ENCODE measurements at places on chromosomes 4 and X.

GRCh38 chrX:77742788-77743476, 43.1 kb downstream of the ATRX start:
- no peak for DNase-seq
- peaks cover 12% of the 10 kb centered on the region for H3K4me1 ChIP-seq
- no peak overlapping the region for H3K27ac ChIP-seq
- no peaks in the 10 kb centered on the region for H3K36me3 ChIP-seq
- no peak overlapping the region for H3K4me3 ChIP-seq
- no peaks in the 10 kb centered on the region for H3K27me3 ChIP-seq

DNA sequence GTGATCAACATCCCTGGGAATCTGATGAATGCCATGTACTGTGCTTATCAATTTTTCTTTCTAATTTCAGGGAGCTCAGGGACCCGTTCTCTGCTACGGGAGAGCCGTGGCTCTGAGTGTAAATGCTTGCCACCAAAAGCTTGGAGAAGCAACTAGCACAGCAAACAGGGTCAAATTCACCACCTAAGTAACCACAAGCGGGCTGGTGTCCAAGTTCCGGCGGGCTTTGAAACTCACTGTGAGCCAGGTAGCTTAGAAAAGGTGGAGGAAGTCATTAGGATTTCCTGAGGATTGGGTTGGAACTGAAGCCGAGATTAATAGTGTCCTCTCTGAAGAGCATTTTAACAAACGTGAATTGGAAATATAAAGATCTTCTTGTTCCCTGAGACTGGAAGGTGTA, 87.2 kb downstream of the CLDN34 start:
- no peak overlapping the region for H3K27ac ChIP-seq
- H3K36me3 ChIP-seq = no peaks in the 10 kb centered on the region
- no peak overlapping the region for H3K4me3 ChIP-seq
- no peak for DNase-seq
- no peaks in the 10 kb centered on the region for H3K4me1 ChIP-seq
- H3K27me3 ChIP-seq = no peaks in the 10 kb centered on the region

DNA sequence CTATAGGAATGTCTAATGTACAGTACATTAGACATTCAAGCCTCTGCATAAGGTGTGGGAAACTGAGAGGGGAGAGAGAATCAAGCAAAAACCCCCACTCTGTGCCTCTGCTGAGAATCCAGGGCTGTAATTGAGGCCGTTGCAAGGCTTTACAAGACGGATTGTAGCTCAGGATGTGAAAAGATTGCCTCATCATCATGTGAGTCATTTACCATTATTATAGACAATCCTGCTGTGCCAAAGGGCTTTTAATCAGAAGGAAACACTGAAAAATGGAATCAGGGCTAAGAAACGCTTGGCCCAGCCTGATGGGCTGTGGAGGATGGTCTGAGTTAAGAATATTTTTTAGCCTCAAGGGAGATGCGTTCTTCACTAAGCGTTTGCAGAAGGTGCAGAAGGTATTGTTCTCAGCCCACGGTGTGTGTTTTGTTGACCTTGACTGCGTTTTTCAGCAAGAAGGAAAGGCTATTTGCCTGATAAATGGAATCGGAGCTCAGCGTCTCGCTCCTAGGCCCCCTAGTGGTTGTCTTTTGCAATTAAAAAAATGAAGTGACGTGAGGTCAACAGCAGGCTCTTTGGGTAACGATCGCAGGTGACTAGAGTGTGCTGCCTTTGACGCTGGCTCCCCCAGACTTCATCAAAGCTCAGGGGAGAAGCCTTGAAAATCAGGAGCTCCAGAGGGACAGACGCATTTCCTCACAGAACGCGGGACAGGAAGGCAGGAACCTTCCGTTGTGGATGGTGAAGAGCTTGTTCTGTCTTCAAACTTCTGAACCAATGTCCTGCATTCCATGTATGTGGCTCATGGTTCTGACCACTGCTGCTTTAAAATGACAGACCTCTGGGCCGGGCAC, 18.1 kb upstream of the CHRNA9 start:
- peaks cover 34% of the 10 kb centered on the region for H3K4me1 ChIP-seq
- H3K27ac ChIP-seq = no peak overlapping the region
- H3K27me3 ChIP-seq = no peaks in the 10 kb centered on the region

- H3K27ac ChIP-seq = no peak overlapping the region
- H3K4me3 ChIP-seq = no peak overlapping the region
- peaks cover 2% of the 10 kb centered on the region for H3K4me1 ChIP-seq
Observed at GRCh38 chrX:71111921-71112431, 599 bp upstream of the IL2RG start.

- H3K36me3 ChIP-seq = no peaks in the 10 kb centered on the region
- no peak overlapping the region for H3K4me3 ChIP-seq
- no peak overlapping the region for H3K27ac ChIP-seq
- no peak for DNase-seq
- no peaks in the 10 kb centered on the region for H3K27me3 ChIP-seq
Observed at GRCh38 chrX:2665387-2666304, 25.4 kb upstream of the CD99 start.

- no peak overlapping the region for H3K27ac ChIP-seq
- DNase-seq = no peak
- peaks cover 39% of the 10 kb centered on the region for H3K4me1 ChIP-seq
- H3K4me3 ChIP-seq = no peak overlapping the region
- H3K36me3 ChIP-seq = no peaks in the 10 kb centered on the region
Observed at GRCh38 chr4:181688432-181688831, 554.8 kb upstream of the TENM3 start.

- H3K27ac ChIP-seq = no peak within 1 kb of the TSS
- peaks cover 4% of the 10 kb centered on the region for H3K36me3 ChIP-seq
- H3K4me1 ChIP-seq = peaks cover 5% of the 10 kb centered on the region
- no peaks in the 10 kb centered on the region for H3K27me3 ChIP-seq
- peak; percentile 65 for DNase-seq
Observed at GRCh38 chr4:164977243-164978164, at the start of gene TRIM61. Gene TRIM61 (minus strand): TSS chr4:164977657. CDS start chr4:164970002, 7,655 bp downstream.

DNA sequence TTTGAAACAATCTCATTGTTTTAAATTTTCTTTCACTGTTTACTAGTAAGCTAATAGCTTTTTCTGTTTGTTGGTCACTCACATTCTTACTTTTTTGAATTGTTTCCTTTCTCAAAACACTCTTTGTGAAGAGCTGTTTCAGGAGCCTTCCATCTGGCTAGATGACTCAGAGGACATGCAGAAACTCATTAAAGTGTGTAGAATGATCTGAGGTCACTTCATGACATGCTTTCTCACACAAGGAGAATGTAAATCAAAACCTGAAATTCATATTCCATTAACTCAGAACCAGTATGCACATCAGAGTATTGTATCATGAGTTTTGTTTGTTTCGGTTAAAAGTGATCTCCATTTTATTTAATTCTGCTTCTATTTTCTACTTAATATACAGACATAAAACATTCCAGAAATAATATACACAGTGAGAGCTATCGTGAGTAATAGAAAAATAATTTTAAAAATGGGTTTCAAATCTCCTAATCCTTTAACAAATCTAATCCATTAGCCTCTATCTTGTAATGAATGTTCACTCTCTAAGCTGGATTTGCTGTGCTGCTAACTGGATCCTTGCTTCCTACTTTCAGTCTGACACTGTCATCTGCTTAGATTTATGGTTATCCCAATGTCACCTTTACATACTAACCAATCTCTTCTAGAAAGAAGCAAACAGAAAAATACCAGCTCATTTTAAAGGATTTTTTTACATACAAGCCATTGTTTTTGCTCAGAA, 449.6 kb downstream of the FSTL5 start:
- H3K4me1 ChIP-seq = no peaks in the 10 kb centered on the region
- no peaks in the 10 kb centered on the region for H3K36me3 ChIP-seq
- no peak overlapping the region for H3K4me3 ChIP-seq
- no peak overlapping the region for H3K27ac ChIP-seq
- DNase-seq = peak; percentile 0

- DNase-seq = no peak
- H3K4me1 ChIP-seq = peaks cover 9% of the 10 kb centered on the region
- no peak overlapping the region for H3K27ac ChIP-seq
- peaks cover 88% of the 10 kb centered on the region for H3K27me3 ChIP-seq
- no peaks in the 10 kb centered on the region for H3K36me3 ChIP-seq
Observed at GRCh38 chr4:1003271-1004070, 8.0 kb upstream of the FGFRL1 start.

DNA sequence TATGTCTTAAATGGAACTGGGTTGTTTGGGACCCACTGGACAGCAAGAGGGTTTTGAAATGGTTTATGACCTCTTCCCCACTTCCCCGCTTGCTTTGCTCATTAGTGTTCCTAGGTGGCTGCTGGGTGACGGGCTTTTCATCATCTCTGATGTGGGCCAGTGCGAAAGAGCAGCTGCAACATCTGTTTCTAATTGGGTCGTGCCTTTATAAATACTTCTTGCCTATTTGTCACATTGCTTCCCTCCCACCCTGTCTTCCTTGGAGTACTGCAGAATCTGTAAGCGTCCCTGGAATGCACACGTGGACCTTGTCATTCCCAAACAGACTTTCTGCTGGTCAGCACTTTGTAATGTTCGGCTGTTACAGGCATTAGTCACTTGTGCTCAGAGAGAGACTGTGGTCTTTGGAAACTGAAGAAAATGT, 35.2 kb downstream of the SEPTIN11 start:
- peaks cover 27% of the 10 kb centered on the region for H3K4me1 ChIP-seq
- H3K36me3 ChIP-seq = peaks cover 16% of the 10 kb centered on the region
- peak overlapping the region; percentile 3 for H3K27ac ChIP-seq
- H3K4me3 ChIP-seq = no peak overlapping the region
- peak; percentile 42 for DNase-seq
- H3K27me3 ChIP-seq = no peaks in the 10 kb centered on the region

DNA sequence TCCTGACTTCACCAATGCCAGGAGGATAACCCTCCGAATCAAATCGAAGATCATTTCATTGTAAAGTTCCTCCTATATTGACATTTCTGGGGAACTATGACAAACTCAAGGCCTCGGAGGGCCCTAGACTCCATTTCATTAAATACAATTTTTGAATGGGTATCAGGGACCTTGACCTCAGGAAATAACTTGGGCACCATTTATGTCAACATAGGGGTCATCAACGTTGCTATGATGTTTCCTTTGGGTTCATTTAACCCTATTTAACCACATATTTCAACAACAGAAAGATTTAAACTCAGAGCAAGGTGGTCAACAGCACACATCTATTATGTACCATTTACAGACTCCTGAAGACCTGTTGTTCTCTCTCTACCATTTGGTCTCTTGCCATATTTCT, 395.1 kb downstream of the TRIML1 start:
- no peaks in the 10 kb centered on the region for H3K36me3 ChIP-seq
- H3K4me1 ChIP-seq = no peaks in the 10 kb centered on the region
- H3K4me3 ChIP-seq = no peak overlapping the region

DNA sequence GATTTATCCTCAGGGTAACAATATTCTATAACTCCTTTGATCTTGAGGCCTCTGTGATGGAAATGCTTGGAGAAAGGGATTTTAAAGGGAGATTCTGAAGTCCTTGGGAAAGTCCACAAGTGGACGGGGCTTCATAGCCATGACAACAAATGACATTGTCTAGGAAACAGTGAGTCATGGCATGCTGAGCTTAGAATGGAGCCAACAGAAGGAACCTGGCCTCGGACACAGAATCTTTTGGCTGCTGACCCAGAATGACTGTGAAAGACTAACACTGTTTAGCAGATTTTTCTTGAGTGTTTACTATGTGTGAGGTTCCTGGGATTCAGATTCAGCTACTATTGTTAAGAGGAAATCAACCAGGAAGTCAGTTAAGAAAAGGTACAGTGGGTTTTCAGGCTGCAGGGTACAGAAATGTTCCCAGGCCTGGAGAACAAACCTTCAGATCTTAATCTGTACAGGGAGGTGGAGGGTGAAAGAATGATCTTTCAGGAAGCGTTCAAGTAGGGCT, 18.1 kb upstream of the CXCL2 start:
- DNase-seq = no peak
- H3K36me3 ChIP-seq = no peaks in the 10 kb centered on the region
- no peaks in the 10 kb centered on the region for H3K27me3 ChIP-seq
- H3K27ac ChIP-seq = no peak overlapping the region
- H3K4me3 ChIP-seq = no peak overlapping the region

- H3K4me1 ChIP-seq = no peaks in the 10 kb centered on the region
- no peak overlapping the region for H3K27ac ChIP-seq
Observed at GRCh38 chr4:78169728-78170127, 112.6 kb downstream of the FRAS1 start.

DNA sequence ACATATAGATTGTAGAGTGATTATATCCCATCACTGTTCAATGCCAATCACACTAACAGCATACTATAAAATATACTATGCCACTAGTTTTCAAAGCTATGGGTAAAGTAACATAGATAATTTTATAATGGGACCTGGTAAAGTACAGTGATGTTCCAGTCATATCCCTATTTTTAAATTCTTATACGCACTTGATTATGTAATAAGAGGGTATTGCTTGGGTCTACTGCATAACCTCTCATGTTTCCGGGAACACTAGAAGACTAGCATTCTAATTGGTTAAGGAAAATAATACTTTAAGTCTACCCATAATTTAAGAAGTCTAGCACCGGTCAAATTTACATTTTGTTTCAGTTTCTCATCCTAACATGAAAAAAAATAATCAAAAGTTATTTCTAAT, 275.1 kb downstream of the CHIC1 start:
- DNase-seq = no peak
- H3K4me3 ChIP-seq = no peak overlapping the region
- H3K27me3 ChIP-seq = no peaks in the 10 kb centered on the region
- H3K36me3 ChIP-seq = no peaks in the 10 kb centered on the region
- H3K4me1 ChIP-seq = no peaks in the 10 kb centered on the region

GRCh38 chrX:154661899-154662298, 8.5 kb upstream of the CTAG2 start:
- no peak overlapping the region for H3K4me3 ChIP-seq
- no peaks in the 10 kb centered on the region for H3K36me3 ChIP-seq
- no peaks in the 10 kb centered on the region for H3K27me3 ChIP-seq
- H3K4me1 ChIP-seq = no peaks in the 10 kb centered on the region

DNA sequence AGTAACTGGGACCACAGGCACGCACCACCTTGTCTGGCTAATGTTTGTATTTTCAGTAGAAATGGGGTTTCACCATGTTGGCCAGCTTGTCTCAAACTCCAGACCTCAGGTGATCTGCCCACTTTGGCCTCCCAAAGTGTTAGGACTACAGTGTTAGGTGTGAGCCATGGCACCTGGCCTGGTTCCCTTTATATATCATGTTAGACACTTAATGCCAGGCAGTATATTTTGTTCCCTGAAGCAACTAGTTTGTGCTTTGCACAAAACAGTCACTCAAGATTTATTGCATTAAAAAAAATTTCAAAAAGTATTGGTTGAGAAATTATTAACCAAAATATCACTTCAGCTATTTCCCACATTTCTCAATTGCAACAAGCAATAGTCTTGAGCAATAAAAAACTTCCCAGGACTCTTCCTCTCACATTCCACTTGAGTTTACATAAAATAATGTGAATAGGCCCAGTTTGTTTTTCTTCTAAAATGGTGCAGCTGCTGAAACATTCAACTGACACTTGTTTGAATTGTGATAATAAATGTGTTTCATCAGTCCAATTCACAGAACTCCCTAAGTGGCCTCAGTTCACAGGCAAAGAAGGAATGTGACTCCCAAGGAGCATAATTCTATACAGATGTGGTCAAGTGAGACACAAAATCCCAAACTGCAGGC, 22.7 kb downstream of the CXCL1 start:
- no peaks in the 10 kb centered on the region for H3K36me3 ChIP-seq
- no peak overlapping the region for H3K4me3 ChIP-seq
- H3K27ac ChIP-seq = no peak overlapping the region
- no peaks in the 10 kb centered on the region for H3K4me1 ChIP-seq

Data from neuronal stem cell (in vitro differentiated cells).